ENCODE measurements at places on chromosomes 11 and 22. TPM values are rescaled to one million over a fixed set of nuclear protein-coding genes. Genes with fewer than 3 reads are reported as not detected.

The CARNS1 gene
- total RNA-seq = 3.3 TPM

- DNase-seq = peak; percentile 62
Observed at GRCh38 chr11:65573391-65574079, 1.2 kb downstream of the FAM89B start.

- peak; percentile 33 for DNase-seq
Observed at GRCh38 chr11:1640076-1640946, 10.7 kb downstream of the KRTAP5-5 start.

- no peak for DNase-seq
Observed at GRCh38 chr11:19800162-19800561, 87.5 kb downstream of the NAV2 start.

DNA sequence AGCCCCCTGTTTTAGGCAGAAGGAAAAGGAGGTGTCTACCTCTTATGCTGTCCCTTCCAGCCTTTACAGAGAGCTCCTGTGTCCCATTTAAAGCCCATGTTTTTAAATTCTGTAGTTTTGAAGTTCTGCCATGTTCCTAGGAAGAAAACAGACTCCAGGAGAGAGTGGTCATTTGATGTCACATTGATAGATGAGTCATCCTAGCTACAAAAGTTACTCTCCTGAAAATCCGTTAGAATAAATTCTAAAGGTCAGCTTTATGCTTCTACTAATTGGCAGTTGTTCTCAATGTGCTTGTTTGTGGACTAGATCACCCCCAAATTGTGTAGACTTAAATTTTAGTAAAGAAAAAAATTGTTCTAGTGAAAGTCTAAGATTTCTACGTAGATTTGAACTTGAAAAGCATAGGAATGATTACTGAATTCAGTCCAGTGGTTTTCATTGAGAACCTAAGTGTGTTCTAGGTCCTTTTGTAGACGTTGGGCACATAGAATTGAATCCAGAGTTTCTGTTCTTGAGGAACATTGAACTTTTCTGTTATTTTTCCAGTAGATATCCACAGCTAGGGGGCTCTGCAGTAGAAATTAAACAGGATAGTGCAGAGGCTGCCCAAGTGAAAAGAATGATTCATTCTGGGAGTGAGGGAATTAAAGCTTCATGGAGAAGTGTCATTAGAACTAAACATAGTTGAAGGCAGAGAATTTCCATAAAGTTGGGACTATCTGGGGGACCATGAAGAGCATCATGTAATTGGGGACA, 140.6 kb upstream of the RASSF10 start:
- DNase-seq = no peak

DNA sequence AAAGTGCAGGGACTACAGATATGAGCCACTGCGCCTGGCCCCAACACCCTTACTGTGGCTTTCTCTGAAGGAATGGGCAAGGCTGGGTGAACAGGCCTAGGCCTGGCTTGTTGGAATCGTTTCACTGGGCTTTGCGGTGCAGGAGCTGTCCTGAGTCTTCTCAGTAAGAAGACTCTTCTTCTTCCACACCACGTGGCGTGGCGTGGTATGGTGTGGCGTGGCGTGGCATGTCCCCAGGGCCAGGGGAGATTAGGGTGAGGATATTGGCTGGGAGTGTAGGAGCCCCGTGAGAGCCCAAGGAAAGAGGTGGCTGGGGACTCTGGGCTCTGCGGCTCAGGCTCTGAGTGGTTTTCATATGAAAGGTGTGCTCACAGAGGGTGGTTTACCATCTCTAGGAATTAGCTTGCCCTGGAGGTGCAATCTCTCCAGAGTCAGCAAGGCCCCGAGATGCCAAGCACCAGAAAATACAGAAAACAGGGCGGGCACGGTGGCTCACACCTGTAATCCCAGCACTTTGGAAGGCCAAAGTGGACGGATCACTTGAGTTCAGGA, 70.7 kb downstream of the PARVB start:
- DNase-seq = no peak

GRCh38 chr22:47123006-47123826, 360.8 kb downstream of the TBC1D22A start:
- DNase-seq = no peak

All from activated CD4-positive, alpha-beta memory T cell treated with anti-CD3 and anti-CD28 coated beads for 36 hours (primary cell).